Mesenchymal stem cell (in vitro differentiated cells and primary cell): ENCODE measurements at places on chromosomes 12 and 14.

- H3K27ac ChIP-seq, result no peak overlapping the region
- H3K27me3 ChIP-seq, result peaks cover 5% of the 10 kb centered on the region
- no peak for DNase-seq
- H3K4me3 ChIP-seq, result no peak overlapping the region
Measured at GRCh38 chr12:95836185-95836609, 22.6 kb upstream of the SNRPF start.

GRCh38 chr14:44112774-44113460, 394.2 kb downstream of the FSCB start:
- peak; percentile 32 for DNase-seq
- no peak overlapping the region for H3K4me3 ChIP-seq
- no peaks in the 10 kb centered on the region for H3K27me3 ChIP-seq
- H3K36me3 ChIP-seq, result no peaks in the 10 kb centered on the region
- no peak overlapping the region for H3K27ac ChIP-seq

DNA sequence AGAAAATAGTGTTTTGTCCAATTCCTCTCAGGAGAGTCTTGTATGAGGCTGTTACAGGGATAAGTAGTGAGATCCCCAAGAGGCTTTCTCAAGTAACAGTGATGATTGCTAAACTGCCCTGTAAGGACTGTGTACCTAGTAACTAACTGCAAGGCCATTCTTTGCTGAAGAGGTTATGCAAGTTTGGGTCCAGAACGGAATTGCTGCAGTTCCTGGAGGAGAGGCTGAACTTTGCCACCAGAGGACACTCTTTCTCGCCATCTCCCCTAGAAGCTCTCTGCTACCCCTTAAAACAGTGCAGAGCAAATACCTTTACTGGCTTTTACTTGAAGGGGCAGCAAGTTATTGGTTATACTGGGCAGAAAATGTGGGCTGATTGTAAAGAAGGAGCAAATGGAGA, 180.0 kb downstream of the RBM19 start:
- H3K4me1 ChIP-seq, result no peaks in the 10 kb centered on the region
- no peak for DNase-seq
- peaks cover 41% of the 10 kb centered on the region for H3K27me3 ChIP-seq
- no peaks in the 10 kb centered on the region for H3K36me3 ChIP-seq
- H3K4me3 ChIP-seq, result no peak overlapping the region

- H3K4me3 ChIP-seq, result no peak overlapping the region
- DNase-seq, result no peak
- H3K36me3 ChIP-seq, result no peaks in the 10 kb centered on the region
- no peak overlapping the region for H3K27ac ChIP-seq
- H3K27me3 ChIP-seq, result no peaks in the 10 kb centered on the region
- H3K4me1 ChIP-seq, result peaks cover 2% of the 10 kb centered on the region
Measured at GRCh38 chr12:32466187-32466586, 66.8 kb downstream of the FGD4 start.

DNA sequence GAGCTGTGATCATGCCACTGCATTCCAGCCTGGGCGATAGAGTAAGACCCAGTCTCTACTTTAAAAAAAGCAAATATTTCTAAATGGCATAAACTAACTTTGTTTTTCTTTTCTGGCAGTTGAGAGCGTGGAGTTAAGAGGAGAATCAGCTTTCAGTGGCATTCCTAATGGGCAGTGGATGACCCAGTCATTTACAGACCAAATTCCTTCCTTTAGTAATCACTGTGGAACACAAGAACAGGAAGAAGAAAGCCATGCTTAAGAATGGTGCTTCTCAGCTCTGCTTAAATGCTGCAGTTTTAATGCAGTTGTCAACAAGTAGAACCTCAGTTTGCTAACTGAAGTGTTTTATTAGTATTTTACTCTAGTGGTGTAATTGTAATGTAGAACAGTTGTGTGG, 21.2 kb downstream of the TDG start:
- H3K36me3 ChIP-seq, result peaks cover 12% of the 10 kb centered on the region
- H3K4me1 ChIP-seq, result peaks cover 3% of the 10 kb centered on the region
- peak overlapping the region; percentile 64 for H3K27ac ChIP-seq
- DNase-seq, result peak; percentile 76
- no peak overlapping the region for H3K4me3 ChIP-seq
- no peaks in the 10 kb centered on the region for H3K27me3 ChIP-seq

DNA sequence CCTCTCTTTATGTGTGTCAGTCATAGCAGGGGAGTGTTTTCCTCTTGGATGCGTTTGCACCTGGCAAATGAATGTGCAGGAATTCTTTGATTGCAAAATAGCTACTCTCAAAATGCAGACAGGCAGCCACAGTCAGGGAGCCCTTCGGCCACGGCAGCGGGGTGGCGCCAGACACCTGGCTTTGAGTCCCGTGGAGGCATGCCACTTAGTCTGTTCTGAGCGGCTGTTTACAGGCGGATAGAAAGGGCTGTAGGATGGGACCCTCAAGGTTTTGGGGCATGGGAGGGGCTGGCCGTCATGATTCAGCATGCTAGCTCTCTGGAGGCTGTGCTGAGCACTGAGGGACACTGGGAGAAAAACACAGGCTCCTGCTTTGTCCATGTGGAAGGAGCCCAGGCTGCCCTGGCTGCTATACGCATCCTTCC, 117.1 kb downstream of the SLC25A47 start:
- no peak overlapping the region for H3K4me3 ChIP-seq
- peaks cover 50% of the 10 kb centered on the region for H3K4me1 ChIP-seq
- H3K27ac ChIP-seq, result peak overlapping the region; percentile 78

DNA sequence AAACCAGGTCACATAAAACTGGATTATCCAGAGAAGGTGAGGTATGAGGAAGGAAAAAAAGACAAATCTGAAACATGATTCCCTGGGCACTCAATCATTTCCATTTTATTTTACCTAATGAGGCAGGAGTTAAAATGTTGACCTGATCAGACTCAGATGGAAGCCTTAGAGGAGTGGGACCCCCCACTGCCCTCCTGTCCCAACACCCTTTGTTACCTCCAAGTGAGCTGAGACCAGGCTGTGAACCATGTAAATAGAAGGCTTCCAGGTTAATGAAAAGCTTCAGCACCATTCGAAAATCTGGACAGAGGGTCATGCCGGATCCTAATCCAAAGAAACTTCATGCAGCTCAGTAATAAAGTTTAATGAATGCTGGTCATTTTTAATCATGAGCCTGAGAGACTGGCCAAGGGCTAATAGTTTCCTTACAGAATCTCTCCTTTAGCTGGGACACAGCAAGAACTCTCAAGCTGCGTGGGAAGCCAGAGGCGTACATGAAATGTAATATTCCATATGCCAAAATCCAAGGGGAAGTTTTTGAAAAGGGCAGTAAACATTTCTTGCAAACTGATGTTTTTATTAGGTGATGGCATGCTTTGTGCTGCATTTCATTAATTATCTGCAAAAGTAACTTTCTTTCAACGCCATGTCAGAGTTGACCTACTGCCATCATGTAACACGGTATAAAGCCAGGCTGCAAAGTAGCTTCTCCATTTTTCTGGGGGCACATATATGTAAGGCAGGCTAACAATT, 183.0 kb downstream of the PAX9 start:
- no peaks in the 10 kb centered on the region for H3K36me3 ChIP-seq
- no peak overlapping the region for H3K27ac ChIP-seq
- no peak overlapping the region for H3K4me3 ChIP-seq

- H3K4me3 ChIP-seq, result no peak overlapping the region
- DNase-seq, result peak; percentile 55
- no peaks in the 10 kb centered on the region for H3K36me3 ChIP-seq
- H3K27me3 ChIP-seq, result no peaks in the 10 kb centered on the region
- H3K4me1 ChIP-seq, result no peaks in the 10 kb centered on the region
- H3K27ac ChIP-seq, result no peak overlapping the region
Measured at GRCh38 chr12:78229591-78230101, 399.0 kb downstream of the NAV3 start.

GRCh38 chr14:84167026-84167425, 1362.9 kb upstream of the FLRT2 start:
- H3K4me1 ChIP-seq, result no peaks in the 10 kb centered on the region
- no peak overlapping the region for H3K27ac ChIP-seq
- DNase-seq, result no peak
- no peak overlapping the region for H3K4me3 ChIP-seq

GRCh38 chr12:1650978-1651361, 21.9 kb downstream of the WNT5B start:
- peaks cover 41% of the 10 kb centered on the region for H3K36me3 ChIP-seq
- H3K4me3 ChIP-seq, result no peak overlapping the region
- no peak overlapping the region for H3K27ac ChIP-seq
- H3K27me3 ChIP-seq, result no peaks in the 10 kb centered on the region

DNA sequence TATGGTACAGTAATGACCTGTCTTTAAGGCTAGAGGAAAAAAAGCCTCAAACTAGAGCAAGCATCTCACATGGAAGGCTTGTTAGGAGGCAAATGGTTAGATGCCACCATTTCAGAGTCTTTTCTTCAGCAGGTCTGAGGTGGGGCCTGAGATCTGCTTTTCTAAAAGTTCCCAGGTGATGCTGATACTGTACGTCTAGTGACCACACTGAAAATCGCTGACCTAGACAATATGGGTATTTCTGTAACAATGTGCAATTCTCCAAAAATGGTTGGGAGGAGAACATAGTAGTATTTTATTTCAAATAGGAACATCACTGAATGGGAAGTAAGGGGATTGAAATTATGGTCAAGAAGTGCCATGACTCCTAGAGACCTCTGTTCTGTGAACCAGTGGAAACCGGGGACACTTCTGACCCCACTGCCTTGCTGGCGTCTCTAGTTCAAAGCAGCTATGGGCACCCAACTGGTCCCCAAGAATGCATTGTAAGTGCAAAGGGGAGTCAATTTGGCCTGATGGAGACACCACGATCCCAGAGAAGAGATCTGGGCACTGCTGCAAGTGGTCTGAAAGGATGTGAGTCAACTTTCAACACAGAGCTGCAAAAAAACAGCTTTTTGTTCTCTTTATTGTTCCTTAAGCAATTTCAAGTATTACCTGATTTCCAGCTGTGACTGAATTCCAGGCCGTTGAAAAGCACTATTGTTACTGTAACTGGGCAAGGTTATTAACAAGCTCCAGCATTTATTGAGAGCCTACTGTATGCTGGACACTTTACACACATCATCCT, 54.4 kb upstream of the PLEKHG7 start:
- no peak overlapping the region for H3K27ac ChIP-seq
- no peaks in the 10 kb centered on the region for H3K36me3 ChIP-seq
- peaks cover 2% of the 10 kb centered on the region for H3K4me1 ChIP-seq
- H3K27me3 ChIP-seq, result no peaks in the 10 kb centered on the region

DNA sequence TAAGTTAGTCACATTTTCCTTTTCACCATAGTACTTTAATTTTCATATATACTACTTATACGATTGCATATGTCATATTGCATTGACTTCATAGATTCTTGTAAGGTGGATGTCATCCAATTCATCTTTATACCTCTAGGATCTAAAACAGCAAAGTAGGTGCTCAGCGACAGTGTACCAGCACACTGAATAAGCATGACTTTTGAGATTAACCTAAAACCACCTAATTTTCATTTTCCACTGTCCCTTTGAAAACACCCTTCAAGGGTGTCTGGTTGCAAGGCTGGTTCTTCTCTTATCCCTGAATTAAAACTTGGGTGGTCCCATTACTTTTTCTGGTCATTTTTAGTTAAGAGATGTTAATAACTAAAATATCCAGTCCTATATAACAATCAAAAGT, 4.4 kb downstream of the GPR19 start:
- no peaks in the 10 kb centered on the region for H3K36me3 ChIP-seq
- peaks cover 1% of the 10 kb centered on the region for H3K4me1 ChIP-seq
- H3K27ac ChIP-seq, result no peak overlapping the region
- DNase-seq, result no peak
- H3K27me3 ChIP-seq, result no peaks in the 10 kb centered on the region

DNA sequence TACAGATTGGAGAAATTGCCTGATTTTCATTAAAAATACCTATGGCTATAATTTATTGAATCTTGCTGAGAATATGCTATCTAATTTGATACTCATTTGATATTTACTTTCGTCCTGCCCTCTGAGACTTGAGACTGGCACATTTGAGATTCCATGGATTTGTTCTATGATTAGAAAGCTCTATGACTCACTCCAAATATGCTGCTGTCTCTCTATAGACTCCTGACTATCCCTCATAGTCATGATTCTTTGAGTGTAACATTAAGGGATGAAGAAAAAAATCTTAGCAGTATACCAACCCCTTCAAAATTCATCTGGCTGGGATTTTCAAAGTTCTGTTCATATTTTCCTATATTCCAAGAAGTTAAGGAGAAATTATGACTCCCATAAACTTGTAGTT, 191.9 kb downstream of the LRIG3 start:
- no peak overlapping the region for H3K4me3 ChIP-seq
- peak; percentile 32 for DNase-seq
- H3K36me3 ChIP-seq, result no peaks in the 10 kb centered on the region
- no peaks in the 10 kb centered on the region for H3K4me1 ChIP-seq

- peak; percentile 90 for DNase-seq
- peaks cover 7% of the 10 kb centered on the region for H3K4me1 ChIP-seq
- H3K4me3 ChIP-seq, result no peak overlapping the region
- H3K36me3 ChIP-seq, result no peaks in the 10 kb centered on the region
Measured at GRCh38 chr12:24226745-24227350, 277.4 kb upstream of the SOX5 start.

DNA sequence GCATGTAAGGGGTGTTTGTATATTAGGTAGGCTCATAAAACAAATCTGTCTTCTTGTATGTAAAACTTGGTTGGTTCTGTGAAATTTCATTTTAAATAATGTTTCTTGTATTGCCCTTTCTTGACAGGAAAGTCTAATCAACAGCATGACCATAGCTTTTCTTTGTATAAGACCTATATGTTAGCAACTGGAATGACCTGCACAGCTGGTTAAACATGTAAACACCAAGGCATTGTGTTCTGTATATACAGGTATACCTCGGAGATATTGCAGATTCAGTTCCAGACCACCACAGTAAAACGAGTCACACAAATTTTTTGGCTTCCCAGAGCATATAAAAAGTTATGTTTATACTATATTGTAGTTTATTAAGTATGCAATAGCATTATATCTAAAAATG, 183.6 kb downstream of the ERC1 start:
- H3K27ac ChIP-seq, result no peak overlapping the region
- no peaks in the 10 kb centered on the region for H3K27me3 ChIP-seq
- no peaks in the 10 kb centered on the region for H3K4me1 ChIP-seq
- H3K4me3 ChIP-seq, result no peak overlapping the region
- no peak for DNase-seq

- peaks cover 11% of the 10 kb centered on the region for H3K4me1 ChIP-seq
- no peak overlapping the region for H3K4me3 ChIP-seq
- H3K27me3 ChIP-seq, result no peaks in the 10 kb centered on the region
- peak; percentile 97 for DNase-seq
- peak overlapping the region; percentile 91 for H3K27ac ChIP-seq
- no peaks in the 10 kb centered on the region for H3K36me3 ChIP-seq
Measured at GRCh38 chr12:63918800-63919300, 74.3 kb downstream of the SRGAP1 start.
